ENCODE measurements at places on chromosomes 6 and 20. TPM values are rescaled to one million over a fixed set of nuclear protein-coding genes. Genes with fewer than 3 reads are reported as not detected.
A peak's percentile ranks its signal among the peaks of the same experiment; 100 is the strongest.

- DNase-seq, result no peak
Measured at GRCh38 chr6:131410785-131411184, 162.2 kb upstream of the ARG1 start.

DNA sequence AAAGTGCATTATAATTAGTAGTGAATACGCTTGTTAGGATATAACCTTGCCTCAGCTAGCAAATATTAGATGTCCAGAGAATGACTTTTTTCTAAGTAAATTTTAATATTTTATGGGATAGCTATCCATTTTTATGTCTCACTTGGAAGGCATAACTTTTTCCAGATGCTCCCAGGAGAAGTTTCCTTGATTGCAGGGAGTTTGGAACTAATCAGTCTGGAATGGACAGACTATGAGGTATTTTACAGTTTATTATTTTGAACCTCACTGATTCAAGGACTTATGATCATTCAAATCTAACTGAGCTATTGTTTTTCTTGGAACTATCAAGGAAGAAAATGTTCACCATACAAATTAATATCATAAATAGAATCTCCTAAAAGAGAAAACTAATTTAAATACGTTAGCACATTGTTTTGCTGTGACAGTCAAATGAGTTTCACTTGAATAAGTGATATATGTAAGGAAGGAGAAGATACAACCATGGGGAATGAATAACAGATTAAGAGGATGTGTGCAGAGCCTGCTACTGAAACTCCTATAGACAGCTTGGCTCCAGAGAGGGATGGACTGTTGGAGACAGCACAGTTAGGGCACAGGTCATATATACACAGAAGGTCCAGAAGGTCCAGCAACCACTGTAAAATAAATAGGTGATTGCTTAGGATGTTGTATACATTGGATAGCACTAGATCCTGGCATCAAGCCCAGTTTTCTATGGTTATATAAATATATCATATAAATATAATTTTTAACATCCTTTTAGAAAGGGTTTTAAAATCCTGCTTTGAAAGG, 20.6 kb upstream of the LCA5 start:
- no peak for DNase-seq

- DNase-seq, result no peak
Measured at GRCh38 chr6:131867744-131868143, 59.9 kb downstream of the ENPP1 start.

- DNase-seq, result peak; percentile 56
Measured at GRCh38 chr6:155201461-155202226, 62.2 kb upstream of the CLDN20 start.

DNA sequence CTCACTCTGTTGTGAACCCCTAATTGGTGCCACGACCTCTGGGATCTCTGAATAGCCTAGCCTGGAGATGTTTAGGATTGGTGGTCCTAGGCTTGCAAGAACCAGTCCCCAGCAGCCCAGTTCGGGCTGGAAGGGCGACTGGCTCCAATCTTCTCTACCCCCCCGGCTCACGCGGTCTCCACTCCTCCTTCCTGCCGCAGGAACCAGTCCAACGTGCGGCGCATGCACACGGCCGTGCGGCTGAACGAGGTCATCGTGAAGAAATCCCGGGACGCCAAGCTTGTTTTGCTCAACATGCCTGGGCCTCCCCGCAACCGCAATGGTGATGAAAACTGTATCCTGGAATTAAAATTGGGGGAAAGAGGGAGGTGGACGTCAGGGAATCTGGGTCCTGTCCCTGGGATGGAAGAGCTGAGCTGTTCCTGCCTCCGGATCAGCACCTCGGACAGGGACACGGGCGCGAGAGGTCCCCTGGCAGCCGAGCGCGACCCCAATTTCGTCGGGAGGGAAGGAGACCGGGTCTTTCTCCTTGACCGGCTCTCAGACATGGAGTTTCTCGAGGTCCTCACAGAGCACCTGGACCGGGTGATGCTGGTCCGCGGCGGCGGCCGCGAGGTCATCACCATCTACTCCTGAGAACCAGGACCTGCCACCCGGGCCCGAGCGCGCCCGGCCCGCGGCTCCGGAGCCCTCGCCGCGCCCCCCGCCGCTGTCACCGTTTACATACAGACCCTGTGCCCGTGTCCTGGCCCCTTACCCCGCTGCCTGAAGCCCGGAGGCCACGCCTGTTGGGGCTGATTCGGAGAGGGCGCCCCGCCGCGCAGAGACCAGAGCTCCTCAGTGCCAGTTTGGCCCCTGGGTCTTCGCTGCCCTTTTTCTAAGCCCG, 28.2 kb downstream of the SLC12A5 start:
- DNase-seq, result no peak

DNA sequence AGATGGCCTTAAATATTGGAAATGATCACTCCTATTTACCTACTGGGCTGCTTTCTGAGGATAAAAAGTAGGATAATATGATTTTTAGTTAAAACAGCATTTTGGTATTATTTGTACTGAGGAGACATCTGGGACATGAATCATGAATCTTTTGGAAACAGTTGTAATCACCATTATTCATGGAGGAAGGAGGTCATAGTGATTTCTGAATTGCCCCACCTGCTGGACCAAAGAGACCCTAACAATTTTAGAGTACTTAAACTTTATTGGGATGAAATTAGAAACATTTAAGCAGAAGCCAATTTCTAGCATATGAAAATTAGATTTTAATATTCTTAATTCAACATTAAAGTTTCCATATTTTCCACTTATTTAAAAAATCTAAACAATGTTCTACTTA, 108.4 kb upstream of the SIM1 start:
- DNase-seq, result no peak

The MDFI gene
- 0.54 TPM for total RNA-seq
